Renal cortical epithelial cell (primary cell): ENCODE measurements at places on chromosomes 3 and 15. TPM values are rescaled to one million over a fixed set of nuclear protein-coding genes. Genes with fewer than 3 reads are reported as not detected.

GRCh38 chr3:32110233-32110760 lies 3.9 kb downstream of the GPD1L start:
- DNase-seq, result peak; percentile 13

- DNase-seq, result no peak
Observed at GRCh38 chr3:10392906-10393461, 72.1 kb upstream of the SEC13 start.

- no peak for DNase-seq
Observed at GRCh38 chr3:180117381-180118163, 80.8 kb upstream of the PEX5L start.

DNA sequence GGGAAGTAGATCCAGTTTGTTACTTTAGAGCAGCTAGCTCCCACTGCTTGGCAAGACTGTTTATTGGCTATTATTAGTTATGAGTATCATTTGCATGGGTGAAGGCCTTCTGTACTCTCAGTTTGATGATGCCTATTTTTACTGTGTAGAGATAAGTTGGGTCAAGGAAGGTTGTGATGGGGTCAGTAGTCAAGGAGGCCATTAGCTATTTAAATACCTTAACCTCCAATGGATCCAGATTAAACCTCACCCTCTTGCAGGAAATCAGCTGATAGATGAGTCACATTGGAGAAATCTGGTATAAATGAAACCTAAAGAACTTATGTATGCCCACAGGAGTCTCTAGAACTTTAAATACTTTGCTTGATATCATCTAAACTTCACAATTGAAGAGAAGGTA lies 45.0 kb downstream of the THBS1 start:
- peak; percentile 60 for DNase-seq

DNA sequence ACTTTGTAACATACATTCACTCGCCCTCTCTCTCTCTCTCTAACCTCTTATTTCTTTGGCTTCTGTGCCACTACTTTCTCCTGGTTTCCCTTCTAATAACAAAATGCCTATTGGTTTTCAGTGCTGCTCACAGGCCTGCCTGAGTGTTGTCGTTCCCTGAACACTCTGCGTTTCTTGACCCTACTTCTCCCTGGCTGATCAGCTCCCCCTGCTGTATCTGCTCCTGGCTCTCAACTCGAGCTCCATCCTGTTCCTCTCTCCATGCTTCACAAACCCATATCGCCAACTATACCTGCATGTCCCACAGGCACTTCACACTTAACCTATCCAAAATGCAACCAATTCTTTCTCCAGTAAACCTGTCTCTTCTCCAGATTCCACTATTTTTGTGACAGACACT lies 111.4 kb downstream of the OPA1 start:
- DNase-seq, result no peak

GRCh38 chr3:119228373-119229145 lies 12.1 kb downstream of the B4GALT4 start:
- DNase-seq, result no peak

DNA sequence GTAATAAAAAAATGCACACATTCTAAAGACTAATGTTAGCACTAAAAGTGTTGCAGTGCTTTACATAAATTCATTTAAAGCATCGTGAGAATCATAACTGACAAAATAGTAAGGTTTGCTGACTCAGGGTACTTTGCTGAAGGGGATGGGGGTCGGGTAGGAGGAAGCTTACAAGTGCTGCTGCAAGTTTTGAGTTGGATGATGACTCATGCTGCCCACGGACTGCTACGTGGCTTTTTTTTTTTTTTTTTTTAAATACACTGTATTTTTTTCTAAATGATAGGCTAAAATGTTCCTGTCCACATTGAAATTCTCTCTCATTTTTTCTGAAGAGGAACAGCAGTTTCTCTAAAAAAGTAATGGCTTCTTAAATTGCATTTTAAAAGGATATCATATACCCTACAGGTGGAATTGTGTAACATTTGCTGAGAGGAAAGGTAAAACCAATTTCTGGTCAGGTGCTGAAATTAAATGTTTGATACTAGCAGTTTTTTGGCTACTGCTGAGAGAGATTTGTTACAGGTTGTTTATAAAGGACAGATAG lies 2.2 kb downstream of the MAPK6 start:
- DNase-seq, result peak; percentile 92

GRCh38 chr3:128339491-128340012 lies 127.1 kb downstream of the DNAJB8 start:
- no peak for DNase-seq

DNA sequence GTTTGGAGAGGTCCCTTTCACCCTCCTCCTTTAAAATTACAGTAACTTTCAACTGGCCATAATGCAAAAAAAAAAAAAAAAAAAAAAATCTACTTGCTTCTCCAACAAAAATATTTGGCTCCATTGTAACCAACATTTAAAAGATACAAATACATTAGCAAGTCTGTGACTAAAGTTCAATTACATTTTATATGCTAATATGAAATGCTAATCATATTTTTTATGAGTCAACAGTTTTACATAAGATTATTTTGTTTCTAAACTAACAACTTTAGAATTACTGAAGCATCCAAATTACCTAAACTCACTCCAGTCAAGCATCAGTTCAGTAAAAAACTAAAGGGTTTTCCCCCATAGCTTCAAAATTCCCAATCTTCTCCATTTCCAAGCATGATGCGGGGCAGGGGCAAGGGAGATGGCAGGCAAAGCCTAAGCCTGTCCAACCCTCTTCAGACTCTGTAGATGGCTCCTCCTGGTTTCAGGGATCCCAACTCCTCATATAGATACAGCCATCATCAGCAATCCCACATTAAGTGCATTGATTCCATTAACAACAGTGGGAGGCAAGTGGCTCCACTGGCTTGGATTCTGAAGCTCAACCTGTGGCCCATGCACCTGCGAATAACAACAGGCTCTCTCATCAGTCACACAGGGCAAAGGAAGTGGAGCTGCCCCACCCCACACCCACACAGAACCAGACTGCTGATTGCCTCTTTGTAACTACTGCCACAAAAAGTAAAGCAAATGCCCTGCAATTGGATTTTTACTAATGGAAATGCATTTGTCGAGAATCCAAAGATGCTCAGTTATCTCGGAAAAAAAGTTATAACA lies 15.0 kb downstream of the SFMBT1 start:
- DNase-seq, result no peak

DNA sequence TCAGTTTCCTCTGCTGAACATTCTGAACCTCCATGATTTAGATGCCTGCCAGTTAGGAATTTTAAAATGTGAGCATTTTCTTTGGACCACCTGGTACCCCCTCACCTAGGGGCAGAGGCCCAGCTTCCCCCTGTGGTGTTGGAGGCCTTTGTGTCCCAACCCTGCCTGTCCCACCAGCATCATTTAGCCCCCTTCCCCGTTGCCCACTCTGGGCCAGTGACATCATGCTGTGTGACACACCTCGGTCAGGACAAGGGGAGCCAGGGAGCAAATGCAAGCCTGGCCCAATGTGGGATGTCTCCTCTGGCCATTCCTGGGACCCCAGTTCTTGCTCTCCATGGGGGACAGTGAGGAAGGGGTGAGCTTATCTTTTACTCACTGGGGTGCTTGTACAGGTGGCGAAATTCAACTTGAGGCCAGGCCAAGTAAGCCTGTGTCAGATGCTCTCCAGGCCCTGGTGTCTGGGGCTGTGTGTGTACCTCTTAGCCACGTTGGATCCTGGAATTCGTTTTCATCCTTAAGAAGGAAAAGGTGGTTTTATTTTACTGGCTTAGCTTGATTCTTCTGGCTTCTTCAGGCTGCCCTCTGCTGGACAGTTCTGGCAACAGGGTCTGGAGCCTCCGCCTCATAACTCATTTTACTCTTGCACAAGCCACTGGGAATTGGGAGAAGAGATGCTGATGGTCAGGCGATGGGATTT lies 49.7 kb upstream of the MYZAP start:
- DNase-seq, result peak; percentile 69

DNA sequence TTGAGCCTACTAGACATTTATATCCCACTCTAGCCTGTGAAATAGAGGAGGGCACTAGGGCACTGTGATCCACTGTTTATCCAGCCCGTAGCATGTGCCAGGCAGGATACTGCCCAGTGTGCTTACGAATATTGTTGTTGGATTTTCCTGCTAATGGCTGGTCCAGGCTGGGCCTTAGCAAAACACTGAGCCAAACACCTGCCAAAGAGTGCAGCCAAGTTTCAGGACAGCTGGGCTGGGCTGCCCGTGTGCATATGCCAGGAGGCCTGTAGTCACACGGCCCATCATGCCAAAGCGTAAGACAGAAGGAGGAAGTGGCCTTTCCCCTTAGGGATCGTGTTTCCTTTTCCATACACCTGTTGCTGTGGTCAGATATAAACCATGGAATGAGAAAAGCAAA lies 54.5 kb upstream of the ABHD10 start:
- DNase-seq, result no peak

DNA sequence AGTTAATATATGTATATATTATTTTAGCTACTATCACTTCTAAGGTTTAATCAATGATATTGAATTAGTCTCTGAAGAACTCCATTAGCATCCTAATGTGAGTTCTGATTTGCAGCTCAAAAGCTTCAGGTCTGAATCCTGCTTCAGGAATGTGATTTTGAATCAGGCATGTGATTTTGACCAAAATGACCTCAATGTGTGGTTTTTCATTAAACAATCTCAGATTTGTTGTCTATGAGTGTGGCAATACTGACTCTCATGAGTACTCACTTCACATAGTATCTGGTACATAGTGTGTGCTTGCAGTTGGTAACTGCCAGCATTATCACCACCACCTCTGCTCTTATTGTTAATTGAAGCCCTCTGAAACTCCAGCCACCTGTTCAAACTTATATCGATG lies 251.0 kb downstream of the KCNH8 start:
- peak; percentile 48 for DNase-seq

DNA sequence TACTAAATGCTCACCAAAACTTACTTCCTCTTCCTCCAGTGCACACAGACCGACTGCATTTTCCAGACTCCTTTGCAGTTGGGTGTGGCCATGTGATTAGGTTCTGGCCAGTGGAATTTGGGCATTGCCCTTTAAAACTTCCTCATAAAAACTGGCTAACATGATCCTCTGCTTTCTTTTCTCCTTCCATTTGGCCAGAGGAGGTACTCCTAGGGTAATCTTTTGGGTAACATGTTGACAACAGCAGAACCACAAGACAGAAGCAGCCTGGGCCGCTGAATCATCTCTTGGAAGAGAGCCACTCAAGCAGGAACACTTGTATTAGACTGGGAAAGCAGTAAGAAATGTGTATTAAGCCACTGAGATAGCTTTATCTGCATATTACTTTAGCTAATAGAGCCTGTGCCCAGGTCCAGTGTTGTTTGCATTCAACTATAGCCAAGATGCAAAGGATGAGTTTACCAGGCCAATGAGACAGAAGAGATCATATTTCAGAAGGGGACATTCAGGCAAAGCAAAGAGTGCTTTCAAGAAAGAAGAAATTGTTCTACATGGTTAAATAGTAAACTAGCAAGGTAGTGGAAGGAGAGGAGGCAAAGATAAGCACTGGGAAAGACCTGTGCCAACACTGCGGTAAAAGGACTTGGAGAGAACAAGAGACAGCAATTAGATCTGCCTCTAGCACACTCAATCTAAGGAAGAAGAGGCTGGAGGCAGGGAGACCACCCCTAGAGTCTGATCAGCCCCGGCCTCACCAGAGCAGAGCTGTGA lies 79.8 kb downstream of the PLCH1 start:
- peak; percentile 93 for DNase-seq

- DNase-seq, result no peak
Observed at GRCh38 chr3:11307830-11308432, 35.7 kb downstream of the ATG7 start.

GRCh38 chr15:71773206-71773859 lies 37.0 kb upstream of the NR2E3 start:
- no peak for DNase-seq

GRCh38 chr3:139935866-139936817 lies 1.2 kb downstream of the CLSTN2 start:
- no peak for DNase-seq

GRCh38 chr15:78875107-78875914 lies 2.6 kb downstream of the MORF4L1 start:
- DNase-seq, result no peak

DNA sequence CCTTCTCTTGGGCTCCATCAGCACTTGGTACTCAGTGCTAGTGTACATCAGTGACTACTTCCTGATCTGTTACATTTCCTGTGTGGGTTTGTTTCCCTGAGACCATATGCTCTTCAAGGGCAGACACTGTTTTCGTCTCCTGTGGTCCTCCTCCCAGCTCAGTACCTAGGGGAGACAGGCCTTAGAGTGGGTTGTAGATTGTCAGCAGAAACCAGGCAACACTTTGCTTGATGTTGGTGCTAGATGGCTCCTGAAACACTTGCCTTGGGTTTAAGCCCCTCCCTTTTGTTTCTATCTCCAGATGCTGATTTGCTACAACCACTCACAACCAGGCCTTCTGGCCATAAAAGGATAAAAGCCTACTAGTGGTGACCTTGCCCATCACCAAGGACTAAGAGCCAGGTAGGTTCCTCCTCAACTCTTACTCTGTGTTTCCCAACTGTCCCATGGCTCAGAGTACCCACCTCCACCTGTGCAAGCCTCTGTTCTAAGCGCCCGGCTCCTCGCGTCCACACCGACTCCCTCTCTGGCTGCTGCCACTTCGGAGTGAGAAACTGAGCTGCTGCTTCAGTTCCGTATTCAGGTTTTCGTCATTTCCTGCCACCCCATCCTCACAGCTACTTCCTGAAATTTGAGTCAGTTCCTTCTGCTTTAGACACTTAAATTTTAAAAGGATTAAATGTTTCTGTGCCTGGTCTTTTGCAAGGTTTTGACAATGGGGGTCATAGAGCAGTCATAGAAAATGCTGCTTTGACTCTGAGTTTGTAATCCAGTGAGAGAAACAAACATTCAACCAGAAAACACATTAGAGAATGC lies at the start of gene HCLS1:
TSS of gene HCLS1 (minus strand) at position 548 of the 816 bp plus-strand sequence. CDS start 2,556 bp downstream, outside the sequence.
- DNase-seq, result no peak

DNA sequence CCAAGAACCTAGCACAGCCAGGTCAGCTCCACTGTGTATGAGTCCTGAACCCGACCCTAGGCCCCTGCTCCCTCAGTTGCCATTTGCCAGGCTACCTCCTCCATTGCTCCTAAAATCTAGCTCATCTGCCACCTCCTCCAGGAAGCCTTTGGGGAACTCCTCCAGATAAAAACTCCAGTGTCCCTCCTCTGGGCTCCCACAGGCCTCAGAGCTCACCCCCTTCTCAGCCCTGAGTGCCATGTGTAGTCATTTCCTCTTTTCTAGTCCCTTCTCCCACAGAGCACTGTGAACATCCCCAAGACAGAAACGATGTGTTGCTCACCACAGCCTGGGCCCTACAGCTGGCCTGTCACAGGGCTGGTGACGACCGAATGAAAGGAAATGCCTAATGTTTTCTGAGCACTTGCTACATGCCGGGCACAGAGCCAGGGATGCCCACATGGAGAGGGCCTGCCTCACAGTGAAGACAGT lies 61.0 kb downstream of the IQSEC1 start:
- DNase-seq, result no peak

XCR1 gene
- not detected in 2 replicates for total RNA-seq

CP gene
- total RNA-seq, result 2.4 and 85.8 TPM in 2 replicates

GOLGA8T gene
- total RNA-seq, result 0.30 TPM in 1 of 2 replicates, not detected in the other

TM4SF18 gene
- total RNA-seq, result 11.9 and 21.5 TPM in 2 replicates

CLDN11 gene
- 17.5 and 27.5 TPM in 2 replicates for total RNA-seq

ZNF501 gene
- total RNA-seq, result 1.2 and 5.3 TPM in 2 replicates

CTDSPL gene
- 29.2 and 43.4 TPM in 2 replicates for total RNA-seq

DPPA2 gene
- 0.35 TPM in 1 of 2 replicates, not detected in the other for total RNA-seq

SLC22A13 gene
- total RNA-seq, result 0.25 TPM in 1 of 2 replicates, not detected in the other

SHF gene
- 0.17 and 2.9 TPM in 2 replicates for total RNA-seq

KBTBD13 gene
- not detected in 2 replicates for total RNA-seq

SLC2A2 gene
- 0.35 and 13.0 TPM in 2 replicates for total RNA-seq
